ENCODE measurements at places on chromosomes 12 and 14. TPM values are rescaled to one million over a fixed set of nuclear protein-coding genes. Genes with fewer than 3 reads are reported as not detected.

The LRRC10 gene
- not detected for total RNA-seq

The MYO1H gene
- total RNA-seq: 0.10 TPM

The SERPINA9 gene
- not detected for total RNA-seq

The SLC25A21 gene
- not detected for total RNA-seq

The NXPH4 gene
- total RNA-seq: 1.4 TPM

The SLC35F4 gene
- total RNA-seq: not detected

The CRY1 gene
- 14.8 TPM for total RNA-seq

The ATF7IP gene
- total RNA-seq: 59.7 TPM

The HVCN1 gene
- 4.2 TPM for total RNA-seq

The EML5 gene
- total RNA-seq: 0.13 TPM

The OVCH1 gene
- total RNA-seq: 0.90 TPM

- no peak for DNase-seq
Observed at GRCh38 chr12:62481843-62482540, 15.4 kb downstream of the MON2 start.

DNA sequence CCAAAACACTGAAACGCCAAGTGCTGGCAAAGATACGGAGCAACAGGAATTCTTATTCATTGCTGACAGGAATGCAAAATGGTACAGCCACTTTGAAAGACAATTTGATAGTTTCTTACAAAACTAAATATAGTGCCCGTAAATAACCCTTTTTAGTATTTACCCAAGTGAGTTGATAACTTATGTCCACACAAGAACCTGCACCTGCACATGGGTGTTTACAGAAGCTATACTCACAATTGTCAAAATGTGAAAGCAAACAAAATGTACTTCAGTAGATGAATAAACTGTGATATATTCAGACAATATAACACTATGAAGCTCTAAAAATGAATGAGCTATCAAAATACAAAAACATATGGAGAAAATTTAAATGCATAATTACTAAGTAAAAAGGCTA lies 86.6 kb downstream of the ATXN7L3B start:
- DNase-seq: no peak

- no peak for DNase-seq
Observed at GRCh38 chr14:39229601-39230110, 4.1 kb upstream of the MIA2 start.

GRCh38 chr14:99272899-99273765 lies 1.1 kb upstream of the BCL11B start:
- DNase-seq: no peak

GRCh38 chr14:101120641-101121507 lies 217.4 kb upstream of the RTL1 start:
- DNase-seq: peak; percentile 85

GRCh38 chr12:42589465-42590329 lies at the start of gene PRICKLE1:
Gene PRICKLE1, minus strand, starts transcription at chr12:42589746. Its CDS starts 117,230 bp downstream, at chr12:42472516.
- no peak for DNase-seq

DNA sequence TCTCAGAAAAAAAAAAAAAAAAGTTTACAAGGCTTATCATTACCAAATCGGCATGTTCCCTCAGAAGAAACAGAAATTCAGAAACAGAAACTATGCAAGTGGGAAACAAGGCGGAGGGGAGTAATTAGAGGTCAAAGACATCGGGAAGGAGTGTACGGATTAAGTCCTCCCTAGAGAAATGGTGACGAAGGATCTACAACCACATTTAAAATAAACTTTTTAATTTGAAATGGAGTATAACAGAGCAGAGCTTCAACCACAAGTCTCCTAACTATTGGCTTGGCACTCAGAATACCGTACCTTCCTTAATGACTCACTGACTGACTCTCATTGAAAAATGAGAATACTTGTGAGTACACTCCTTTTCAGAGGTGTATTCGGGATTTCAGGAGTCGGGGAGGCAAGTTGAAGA lies 908 bp downstream of the ENTPD5 start:
- DNase-seq: no peak

DNA sequence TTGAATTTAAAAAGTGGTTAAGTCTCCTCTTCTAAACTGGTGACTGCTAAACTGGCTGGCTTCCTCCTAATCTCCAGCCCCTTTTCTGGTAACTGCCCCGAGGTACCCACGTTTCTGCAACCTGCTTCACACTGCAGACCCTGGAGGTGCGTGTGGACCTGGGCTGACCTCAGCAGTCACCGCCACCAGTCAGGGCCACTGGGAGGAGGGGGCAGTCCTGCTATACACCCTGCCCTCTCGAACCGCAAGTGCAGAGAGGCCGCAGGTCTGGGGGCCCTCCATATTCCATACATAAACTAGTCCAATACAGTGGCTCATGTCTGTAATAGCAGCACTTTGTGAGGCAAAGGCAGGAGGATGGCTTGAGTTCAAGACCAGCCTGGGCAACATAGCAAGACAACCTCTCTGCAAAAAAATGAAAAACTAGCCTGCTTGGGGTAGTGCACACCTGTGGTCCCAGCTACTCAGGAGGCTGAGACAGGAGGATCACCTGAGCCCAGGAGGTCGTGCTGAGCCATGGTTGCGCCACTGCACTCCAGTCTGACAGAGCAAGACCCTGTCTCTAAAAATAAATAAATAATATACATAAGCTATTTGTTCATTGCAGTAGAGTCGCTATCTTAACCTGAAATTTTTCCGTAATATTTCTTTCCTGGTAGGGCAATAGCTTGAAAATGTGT lies 25.6 kb downstream of the VPS37B start:
- no peak for DNase-seq

GRCh38 chr14:33846100-33846824 lies 104.6 kb downstream of the EGLN3 start:
- no peak for DNase-seq

- no peak for DNase-seq
Observed at GRCh38 chr14:72301352-72301751, 369.1 kb downstream of the RGS6 start.

DNA sequence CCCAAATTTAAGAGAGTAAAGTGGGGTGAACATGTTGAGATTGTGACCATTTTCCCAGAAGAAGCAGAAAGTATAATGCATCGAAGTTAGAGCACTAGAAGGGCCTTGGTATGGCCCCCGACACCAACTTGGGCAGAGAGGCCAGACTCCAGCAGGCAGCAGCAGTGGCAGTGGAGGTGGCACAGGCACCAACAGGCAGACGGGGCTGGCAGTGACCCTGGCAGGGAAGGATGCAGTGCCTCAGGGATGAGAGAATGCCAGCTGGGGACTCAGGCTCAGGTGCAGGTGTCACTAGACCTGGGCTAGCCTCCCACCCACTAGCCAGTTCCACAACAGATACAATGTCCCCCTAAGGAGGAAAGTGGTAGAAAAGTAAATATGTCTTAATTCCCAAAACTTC lies 27.7 kb upstream of the AMIGO2 start:
- DNase-seq: no peak

- no peak for DNase-seq
Observed at GRCh38 chr12:65279369-65280112, 1.1 kb downstream of the MSRB3 start.

DNA sequence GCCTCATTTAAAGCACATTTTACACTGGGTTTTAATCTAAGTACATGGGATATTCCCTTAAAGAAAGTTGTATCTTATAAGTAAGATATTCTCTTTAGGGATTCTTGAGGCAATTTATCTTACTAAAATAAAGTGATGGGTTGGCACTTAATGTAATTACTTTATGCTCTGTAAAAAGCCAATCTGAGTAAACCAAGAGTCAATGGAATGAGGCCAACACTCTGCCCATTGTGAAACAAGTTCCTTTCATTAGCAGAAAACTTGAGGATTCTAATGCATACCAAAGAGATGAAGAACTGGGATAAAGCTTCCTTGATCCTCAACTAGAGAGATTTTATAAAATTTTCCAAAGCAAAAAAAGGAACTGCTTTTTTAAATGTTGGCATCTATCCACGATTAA lies 121.2 kb downstream of the METTL25 start:
- DNase-seq: no peak

GRCh38 chr12:57085999-57086492 lies 2.9 kb upstream of the NAB2 start:
- DNase-seq: no peak

- peak; percentile 35 for DNase-seq
Observed at GRCh38 chr12:4279198-4279690, 5.7 kb downstream of the CCND2 start.

- DNase-seq: no peak
Observed at GRCh38 chr12:90515199-90516175, 439.5 kb downstream of the CCER1 start.

GRCh38 chr14:31164115-31164514 lies 43.5 kb downstream of the HECTD1 start:
- no peak for DNase-seq

DNA sequence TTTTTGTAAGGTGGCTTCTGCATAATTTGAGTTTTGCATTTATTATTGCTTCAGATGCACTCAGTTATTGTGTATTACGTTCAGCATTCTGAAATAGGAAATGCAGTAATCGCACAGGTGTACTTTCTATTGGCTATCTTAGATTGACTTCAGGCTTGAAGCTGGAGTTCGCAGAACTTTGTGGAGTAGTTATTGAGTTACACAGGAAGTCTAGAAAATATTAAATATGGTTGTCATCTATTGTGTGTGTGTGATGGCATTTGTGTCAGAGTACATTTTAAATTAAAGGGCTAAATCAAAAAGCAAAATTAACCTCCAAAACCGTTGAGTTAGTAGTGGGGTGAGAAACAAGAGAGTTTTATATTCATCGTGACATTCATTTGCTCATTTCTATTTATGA lies 2.7 kb downstream of the ARID2 start:
- no peak for DNase-seq

DNA sequence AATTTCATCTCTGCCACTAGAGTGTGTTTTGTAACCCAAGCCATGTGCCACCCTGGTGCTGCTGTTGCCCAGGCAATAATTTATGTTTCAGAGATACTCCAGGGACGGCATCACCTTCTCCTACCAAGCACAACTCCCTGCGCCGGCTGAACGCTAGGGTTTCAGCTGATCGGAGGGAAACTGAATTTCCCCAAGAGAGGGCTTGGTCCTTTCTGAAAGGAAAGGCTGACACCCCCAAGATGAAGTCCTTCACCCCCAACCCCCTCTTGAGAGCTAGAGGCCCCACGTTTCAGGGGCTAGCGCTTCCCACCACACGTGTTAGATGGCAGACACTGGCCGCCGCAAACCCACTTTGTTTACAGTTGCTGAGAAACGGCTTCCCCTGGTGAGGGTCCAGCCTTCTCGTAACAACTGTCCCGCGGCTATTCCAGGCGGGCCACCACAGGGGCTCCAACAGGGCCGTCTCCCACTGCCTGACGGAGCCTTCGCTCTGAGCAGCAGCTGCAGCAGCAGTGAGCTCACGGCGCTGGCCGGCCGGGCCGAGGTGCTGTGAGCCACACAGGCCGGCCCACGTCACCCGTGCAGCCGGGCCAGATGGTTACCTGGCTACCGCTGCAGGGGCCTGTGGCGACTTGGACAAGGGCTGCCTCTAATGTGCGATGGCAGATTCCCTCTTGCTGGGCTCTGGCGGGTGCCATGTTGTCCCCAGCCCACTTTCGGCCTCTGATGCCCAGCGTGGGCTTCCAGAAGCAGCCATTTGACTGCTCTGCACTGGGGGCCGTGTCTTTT lies 66.4 kb downstream of the TESC start:
- DNase-seq: peak; percentile 88

GRCh38 chr12:19451196-19451595 lies 11.9 kb downstream of the AEBP2 start:
- no peak for DNase-seq

DNA sequence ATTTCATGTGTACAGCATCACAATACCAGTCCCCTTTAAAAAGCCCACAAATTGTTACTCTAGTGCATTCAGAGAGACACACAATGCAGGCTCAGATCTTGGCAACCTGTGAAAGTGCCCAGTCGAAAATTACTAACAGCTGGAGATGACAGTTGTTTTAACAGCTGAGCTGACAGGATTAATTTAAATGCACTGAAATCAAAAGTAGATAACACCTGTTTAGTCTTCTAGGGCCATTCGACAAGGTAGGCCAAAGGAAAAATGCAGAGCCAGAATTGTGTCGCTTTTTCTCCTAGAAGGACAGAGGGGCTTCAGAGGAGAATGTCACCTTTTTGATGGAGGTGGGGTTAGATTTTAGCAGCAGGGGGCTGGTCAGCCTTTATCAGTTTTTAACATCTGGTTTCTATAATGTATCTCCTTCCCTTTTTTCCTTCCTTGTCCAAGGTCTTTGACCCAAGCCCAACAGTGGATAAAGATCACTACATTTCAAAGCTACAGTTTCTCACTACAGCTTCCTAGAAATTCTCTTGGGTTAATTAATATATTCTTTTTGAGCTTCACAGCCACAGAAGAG lies 139.1 kb downstream of the SOX5 start:
- no peak for DNase-seq

DNA sequence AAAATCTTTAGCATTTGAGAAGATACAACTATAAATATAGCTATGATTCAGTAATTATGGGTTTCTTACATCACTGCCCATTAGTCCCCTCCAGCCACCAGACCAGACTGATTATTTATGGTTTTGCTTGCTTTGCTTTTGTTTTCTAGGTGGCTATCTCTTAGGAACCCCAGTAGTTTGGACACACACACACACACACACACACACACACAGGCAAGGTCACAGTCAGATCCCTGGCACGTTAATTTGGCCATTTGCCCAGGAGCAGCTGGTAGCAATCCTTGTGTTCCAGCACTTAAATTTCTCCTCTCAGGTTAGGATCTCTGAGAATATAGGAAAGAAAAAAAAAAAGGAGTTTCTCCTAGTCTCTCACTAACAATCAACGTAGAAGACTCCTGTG lies 90.2 kb upstream of the RESF1 start:
- no peak for DNase-seq

GRCh38 chr14:34177466-34177865 lies 226.6 kb upstream of the EGLN3 start:
- no peak for DNase-seq

DNA sequence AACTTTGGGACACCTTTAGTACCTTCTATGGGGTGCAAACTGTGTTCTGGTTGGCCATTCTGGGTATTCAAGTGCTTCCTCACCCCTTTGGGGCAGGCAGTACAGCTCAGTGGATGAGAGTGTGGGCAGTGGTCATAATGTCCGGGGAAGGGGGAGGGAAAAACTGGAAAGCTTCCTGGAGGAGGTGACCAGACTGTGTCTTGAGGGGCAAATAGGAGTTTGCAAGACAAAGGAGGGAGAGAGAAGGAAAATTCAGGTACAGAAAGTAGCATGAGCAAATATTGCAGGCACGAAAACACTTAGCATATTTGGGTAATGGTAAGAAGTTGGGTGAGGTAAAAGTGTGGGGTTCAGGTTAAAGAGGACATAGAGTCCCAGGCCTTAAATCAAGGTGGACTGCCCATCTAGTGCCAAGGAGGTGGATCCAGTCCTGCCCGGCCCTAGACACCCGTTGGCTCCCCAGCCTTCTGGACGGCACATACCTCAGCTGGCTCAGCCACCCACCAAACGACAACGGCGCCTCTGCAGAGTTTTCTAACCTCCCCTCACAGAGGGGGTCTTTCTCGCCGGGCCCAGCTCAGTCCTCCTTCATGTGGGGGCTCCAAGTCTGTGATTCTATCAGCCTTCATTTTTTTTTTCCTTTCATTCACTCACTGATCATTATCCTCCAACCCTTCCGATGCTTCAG lies 86.4 kb downstream of the DICER1 start:
- no peak for DNase-seq

- DNase-seq: no peak
Observed at GRCh38 chr14:34060651-34060999, 109.8 kb upstream of the EGLN3 start.

- no peak for DNase-seq
Observed at GRCh38 chr14:68687746-68688145, 105.1 kb downstream of the ZFP36L1 start.

GRCh38 chr12:75477137-75477536 lies 3.4 kb upstream of the GLIPR1 start:
- DNase-seq: no peak

Measured in mesenteric fat pad (tissue), 1 donor.